ENCODE measurements at places on chromosomes 1 and 21.
A peak's percentile ranks its signal among the peaks of the same experiment; 100 is the strongest.

DNA sequence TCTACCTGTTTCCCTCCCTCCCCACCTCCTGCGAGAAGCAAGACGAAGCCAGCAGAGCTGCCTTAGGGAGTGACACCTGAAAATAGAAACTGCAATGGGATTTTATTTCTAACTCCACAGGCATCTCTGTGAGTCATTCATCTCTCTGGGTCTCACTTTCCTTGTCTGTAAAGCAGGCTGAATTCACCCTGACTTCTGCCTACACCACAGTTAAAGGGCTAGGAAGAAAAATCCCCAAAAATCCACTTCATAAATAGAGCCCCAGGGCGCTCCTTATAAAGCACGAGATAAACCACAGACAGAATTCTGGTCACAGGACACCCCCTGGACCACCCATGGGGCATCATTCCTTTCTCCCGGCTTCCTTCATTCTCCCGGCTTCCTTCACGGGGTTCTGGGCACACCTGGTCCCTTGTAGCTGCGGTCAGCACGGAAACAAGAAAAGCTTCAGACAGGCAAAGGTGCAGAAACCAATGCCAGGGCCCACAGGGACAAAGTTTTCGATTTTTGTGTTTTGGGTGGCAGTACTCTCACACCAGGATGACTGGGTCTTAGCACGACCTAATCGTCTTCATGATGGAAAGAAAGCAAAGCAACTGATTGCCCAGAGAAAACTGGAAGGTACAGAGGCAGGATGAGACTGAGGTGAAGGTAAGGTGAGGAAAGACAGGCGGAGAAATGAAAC is 2.8 kb upstream of the H6PD start:
- DNase-seq, result no peak

DNA sequence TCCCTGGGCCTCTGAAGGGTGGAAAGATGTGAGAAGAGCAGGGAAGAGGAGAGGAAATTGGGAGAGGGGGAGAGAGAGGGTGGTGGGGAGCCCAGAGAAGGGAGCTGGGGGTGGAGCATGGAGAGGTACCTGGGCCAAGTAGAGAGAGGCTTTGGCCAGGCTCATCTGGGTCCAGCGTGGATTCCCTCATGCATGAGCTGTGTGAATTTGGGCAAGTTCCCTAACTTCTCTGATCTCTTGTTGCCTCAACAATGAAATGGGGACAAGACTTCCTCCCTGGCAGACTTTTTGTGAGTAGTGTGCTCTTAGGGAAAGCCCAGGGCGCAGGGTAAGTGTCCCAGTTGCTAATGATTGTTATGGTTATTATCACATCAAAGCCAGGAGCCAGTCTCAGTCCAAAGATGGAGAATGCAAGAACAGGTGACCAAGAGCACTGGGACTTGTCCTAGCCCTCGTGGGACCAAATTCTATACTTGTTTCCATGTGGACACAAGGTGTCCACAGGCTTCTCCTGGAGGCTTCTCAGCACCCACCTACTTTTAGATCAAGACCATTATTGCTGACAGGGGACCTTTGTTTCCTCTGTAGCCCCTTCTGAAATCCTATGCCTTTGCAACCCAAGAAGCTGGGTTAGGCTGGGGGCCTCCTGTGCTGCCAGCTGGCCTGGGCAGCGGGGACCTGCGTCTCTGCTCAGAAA is 13.9 kb downstream of the IL6R start:
- no peak for DNase-seq

GRCh38 chr1:40316595-40317393 is at the start of gene COL9A2:
Gene COL9A2, minus strand, starts transcription at chr1:40317286. Its CDS starts 89 bp downstream, at chr1:40317197.
- peak; percentile 56 for DNase-seq

DNA sequence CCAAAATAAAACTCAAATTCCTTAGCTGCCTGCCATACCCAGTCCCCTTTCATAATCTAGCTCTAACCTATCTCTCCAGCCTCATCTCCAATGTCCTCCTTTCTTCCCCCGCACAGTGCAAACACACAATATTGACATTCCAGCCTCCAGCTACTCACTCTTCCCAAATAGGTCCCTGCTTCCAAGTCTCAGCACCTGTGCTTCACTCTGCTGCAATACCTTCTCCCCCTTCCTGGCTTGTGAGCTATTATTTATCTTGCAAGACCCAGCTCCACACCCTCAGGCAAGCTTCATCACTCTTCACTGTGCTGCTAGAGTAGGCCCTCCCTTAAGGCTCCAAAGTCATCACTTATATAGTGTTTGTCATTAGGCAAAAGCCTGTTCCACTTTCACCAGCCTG is 9.7 kb downstream of the PLPP3 start:
- DNase-seq, result peak; percentile 24

- no peak for DNase-seq
These were observed 348.7 kb downstream of the PBX1 start for GRCh38 chr1:164907666-164908065.

DNA sequence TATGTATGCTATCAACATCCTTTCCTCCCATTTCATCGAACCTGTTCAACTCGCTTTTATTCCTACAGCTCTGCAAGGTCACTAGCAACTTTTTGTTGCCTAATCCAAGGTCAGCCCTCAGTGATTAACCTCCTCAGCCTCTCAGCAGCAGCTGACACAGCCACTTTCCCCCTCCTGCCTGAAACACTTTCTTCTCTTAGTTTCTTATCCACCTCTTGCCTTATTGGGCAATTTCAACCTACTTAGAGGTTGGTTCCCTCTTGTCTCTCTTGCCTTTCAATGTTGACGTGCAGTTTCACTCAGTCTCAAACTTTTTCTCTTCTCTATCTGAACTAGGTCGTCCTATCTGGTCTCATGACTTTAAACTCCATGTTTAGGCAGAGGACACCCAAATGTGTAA is 156.3 kb downstream of the C1orf94 start:
- no peak for DNase-seq

- no peak for DNase-seq
These were observed 6.6 kb upstream of the TMEM167B start for GRCh38 chr1:109083923-109084322.

GRCh38 chr1:240464099-240464498 is 147.9 kb downstream of the GREM2 start:
- no peak for DNase-seq

GRCh38 chr1:116078699-116079223 is 32.4 kb upstream of the MAB21L3 start:
- no peak for DNase-seq

GRCh38 chr21:15135867-15136629 is 71.2 kb upstream of the NRIP1 start:
- DNase-seq, result no peak

- DNase-seq, result no peak
These were observed 61.1 kb upstream of the FBXO28 start for GRCh38 chr1:224052772-224053171.

DNA sequence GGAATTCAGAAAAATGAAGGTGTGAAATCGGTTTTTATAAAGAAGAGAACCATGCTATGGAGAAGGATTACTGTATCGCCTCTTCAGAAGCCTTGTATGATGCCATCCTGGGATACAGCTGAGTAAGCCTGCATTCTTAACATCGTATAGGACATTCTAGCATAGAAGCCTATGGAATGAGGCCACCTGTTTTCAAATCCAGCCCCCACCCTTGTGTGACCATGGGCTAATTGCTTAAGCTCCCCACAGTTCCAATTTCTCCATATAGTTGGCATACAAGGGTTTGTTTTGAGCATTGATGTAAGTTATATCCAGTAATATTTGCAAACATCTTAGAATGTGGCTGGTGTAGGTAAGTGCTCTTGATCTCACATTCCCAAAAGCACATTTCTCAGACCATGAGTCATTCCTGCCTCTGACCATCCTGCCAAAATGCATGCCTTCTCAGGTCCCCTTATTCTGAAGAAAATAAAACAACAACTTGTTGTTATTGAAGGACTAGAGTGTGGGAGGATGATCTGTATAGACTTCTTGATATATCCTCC is 1.5 kb downstream of the OR14A2 start:
- DNase-seq, result no peak

GRCh38 chr1:163544441-163544840 is 222.7 kb downstream of the NUF2 start:
- DNase-seq, result no peak

DNA sequence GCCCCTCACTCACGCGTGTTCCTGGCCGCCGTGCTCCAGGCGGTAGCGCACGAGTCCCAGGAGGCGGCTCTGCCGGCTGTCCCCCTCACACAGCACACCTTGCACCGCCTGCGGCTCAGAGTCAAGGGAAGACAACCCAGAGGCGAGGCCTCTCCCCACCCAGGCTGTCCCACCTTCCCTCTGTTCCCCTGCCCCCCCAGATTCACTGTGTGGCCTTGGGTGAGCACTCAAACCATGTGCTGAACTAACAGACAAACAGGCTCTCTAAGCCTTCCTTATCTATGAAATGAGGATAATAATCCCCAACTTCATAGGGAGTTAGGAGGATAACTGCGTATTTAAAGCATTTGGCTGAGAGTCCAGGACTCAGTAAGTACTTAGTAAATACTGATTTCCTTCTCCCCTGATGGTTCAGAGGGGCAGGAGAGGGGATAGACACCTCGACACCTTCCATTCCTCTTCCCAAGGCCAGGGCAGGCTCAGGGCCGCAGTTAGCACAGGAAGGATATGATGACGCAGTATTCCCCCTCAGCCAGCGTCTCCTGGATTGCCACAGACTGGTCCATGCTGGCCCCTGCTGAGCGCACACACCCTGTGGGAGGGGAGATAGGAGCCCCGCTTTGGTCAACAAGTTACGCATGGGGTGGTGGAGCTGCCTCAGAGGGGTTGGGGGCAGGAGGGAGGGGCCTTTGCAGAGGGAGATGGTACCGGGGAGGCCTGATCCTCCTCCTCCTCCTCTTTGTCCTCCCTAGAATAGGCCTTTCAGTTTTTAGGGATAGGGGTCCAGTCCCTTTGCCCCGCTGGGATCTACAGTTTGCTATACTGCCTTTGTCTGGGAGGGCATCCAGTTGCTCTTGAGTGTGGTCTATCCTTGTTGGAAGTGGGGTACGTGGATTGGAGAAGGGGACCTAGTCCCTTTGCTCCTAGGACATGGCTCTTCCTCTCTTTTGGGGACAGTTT is 830 bp downstream of the INPP5B start:
- peak; percentile 59 for DNase-seq

DNA sequence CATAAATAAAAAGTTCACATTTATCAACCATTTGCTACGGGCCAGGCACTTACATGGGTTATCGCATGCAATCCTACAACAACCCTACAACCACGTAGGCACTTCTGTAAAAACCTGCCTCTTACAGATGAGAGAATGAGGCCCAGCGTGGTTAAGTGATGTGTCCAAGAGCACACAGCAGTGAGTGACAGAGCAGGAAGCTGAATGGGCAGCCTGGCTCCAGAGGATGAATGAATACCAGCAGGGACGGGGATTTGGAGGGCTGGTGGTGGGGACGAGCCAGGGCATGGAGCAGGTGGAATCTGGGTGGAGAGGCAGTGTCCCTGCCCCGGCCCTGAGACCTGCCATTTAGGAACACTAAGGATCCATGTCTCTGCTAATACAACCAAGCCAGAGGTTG is 35.5 kb downstream of the SYF2 start:
- DNase-seq, result no peak

- no peak for DNase-seq
These were observed 488 bp downstream of the FAM78B start for GRCh38 chr1:166166329-166166697.

- DNase-seq, result no peak
These were observed 23.3 kb upstream of the TNNI1 start for GRCh38 chr1:201444792-201445191.

- DNase-seq, result no peak
These were observed 13.2 kb downstream of the PDXK start for GRCh38 chr21:43731891-43732711.

DNA sequence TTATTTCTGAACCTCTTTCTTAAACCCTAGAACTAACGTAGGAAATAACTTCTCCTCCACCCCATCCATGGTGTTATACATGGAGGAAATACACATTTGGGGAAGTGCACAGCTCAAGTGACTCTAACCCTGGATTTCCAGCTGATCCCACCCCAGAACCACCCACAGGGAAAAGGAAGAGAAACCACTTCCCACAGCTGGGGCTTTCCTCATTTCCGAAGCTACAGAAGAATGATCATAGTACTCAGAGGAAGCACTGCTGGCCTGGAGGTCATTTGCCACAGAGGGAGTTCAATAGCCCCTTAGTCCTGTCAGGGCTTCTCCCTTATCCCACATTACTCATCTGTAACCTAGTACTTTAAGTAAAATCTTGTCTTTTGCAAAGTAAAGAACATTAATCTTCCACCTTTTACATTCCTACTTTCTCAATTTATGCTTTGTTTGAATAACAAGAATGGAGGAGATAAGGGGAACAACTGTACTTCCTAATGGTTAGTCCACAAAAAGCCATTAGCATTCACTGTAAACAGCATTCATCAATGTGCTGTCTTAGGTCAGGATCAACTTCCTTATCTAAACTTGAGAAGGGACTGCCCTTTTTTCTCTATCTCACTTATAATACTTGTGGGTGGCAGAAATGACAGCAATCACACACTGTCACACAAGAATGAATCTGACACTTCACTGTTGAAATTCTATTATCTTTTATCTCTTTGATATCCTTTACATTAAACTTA is 63.0 kb upstream of the RGS1 start:
- no peak for DNase-seq

GRCh38 chr1:156530006-156530405 is 29.4 kb upstream of the MEF2D start:
- DNase-seq, result no peak
